Common myeloid progenitor, CD34-positive (primary cell): ENCODE measurements at places on chromosomes 2 and 18.

- no peak for DNase-seq
Measured at GRCh38 chr2:127530245-127531140, 4.2 kb upstream of the IWS1 start.

GRCh38 chr2:223082706-223083105 is 30.7 kb downstream of the KCNE4 start:
- no peak for DNase-seq

DNA sequence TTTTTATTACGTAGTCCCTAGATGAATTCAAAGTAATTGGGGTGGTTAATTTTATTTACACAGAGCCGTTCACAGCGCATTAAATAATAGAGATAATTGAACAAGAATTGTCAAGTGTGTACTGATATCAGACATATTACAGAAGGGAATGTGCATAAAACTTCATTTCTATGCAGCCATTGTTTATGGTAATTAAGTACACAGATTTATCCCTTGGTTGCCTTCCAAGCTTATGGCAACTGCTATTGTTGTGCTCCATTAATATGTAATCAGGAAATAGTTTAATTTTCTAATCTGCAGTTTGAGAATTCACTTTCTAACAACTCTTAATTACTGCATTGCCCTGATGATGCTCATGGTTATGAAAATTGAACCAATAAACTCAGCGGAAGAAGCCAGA is 47.3 kb upstream of the OTX1 start:
- no peak for DNase-seq

DNA sequence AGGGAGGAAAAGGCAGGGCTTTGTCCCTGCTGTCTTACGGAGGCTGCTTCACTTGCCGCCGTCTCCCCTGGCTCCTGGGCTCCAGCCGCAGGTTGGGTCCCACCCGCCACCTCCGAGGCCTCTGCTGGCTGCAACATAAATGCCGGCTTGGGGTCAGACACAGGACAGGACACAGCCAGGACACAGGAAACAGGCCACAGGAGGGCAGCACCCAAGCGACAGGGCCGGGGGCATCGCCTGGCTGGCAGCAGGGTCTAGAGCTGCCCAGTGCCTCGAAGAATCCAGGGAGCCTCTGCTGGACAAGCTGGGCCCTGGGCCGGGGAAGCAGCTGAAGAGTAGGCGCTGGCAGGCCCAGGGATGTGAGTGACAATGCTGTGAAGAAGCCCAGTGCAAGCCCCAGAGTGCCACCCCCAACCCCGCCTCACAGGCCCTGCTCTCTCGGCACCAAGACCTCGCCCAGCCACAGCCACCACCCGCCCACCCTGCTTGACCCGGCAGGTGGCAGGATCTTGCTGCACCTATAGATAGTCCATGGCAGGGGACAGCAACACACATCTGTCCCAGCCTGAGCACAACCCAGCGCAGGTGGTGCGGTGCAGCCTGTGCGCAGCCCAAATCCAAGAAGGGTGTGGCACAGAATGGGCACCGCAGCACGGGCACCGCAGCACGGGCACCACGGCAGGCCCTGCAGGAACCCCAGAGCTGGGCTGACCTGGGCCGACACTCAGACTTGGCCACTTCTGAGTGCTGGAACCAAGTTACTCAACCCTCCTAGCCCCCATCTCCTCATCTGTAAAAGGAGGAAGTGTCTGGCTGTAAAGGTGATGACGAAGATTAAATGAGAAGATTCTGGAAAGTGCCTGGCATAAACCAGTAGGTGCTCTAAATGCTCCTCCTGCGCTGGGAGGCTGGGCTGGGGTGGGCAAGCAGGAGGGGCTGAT is 55.6 kb downstream of the BIN1 start:
- DNase-seq = peak; percentile 51

- no peak for DNase-seq
Measured at GRCh38 chr2:197297266-197297665, 13.3 kb downstream of the ANKRD44 start.

DNA sequence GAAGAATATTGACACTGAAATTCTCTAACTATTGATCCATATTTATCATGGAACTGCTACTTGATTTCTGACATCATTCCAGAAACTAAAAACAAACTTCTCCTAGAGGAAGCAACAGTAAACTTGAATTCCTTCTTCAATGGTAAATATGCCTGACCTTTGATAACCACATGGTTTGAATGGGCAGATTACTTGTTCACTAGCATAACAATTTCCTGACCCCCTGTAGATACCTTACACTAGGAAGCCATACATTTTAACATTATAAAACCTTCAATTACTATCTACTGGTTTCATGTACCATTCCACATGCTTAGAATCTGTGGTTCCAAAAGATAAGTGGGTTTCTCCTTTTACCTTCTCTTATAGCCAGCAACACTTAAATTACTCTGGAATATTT is 36.5 kb upstream of the DSG1 start:
- no peak for DNase-seq

- DNase-seq = no peak
Measured at GRCh38 chr2:224320660-224321059, 81.2 kb downstream of the FAM124B start.

GRCh38 chr18:37219257-37219656 is 346.3 kb downstream of the CELF4 start:
- DNase-seq = no peak

DNA sequence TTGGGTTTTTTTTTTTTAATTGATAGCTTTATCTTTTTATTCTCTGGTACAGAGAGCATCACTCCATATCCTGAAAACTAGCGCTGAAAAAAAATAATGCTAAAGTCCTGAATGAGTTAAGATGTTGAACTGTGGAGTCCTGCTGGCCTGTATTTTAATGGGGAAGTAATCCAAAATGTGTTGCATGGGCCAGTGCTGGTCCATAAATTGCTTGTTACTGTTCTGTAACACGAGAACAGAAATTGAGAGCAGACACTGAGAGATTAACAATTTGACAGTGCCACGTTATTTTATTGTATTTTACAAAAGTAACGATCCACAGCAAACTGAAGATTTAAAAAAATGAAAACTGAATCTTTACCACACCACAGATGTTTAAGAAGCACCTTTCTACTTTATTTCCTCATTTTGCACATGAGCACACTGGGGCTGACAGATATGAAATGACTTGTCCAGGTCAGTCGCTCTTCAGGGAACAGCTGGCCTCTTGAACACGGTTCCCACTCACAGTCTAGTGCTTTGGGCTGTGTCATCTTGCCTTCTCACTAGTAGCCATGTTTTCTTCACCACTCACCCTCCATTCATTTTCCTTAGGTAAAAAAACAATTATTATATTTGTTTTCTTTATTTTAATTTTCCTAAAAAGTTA is 35.3 kb downstream of the ZCCHC2 start:
- DNase-seq = peak; percentile 46

DNA sequence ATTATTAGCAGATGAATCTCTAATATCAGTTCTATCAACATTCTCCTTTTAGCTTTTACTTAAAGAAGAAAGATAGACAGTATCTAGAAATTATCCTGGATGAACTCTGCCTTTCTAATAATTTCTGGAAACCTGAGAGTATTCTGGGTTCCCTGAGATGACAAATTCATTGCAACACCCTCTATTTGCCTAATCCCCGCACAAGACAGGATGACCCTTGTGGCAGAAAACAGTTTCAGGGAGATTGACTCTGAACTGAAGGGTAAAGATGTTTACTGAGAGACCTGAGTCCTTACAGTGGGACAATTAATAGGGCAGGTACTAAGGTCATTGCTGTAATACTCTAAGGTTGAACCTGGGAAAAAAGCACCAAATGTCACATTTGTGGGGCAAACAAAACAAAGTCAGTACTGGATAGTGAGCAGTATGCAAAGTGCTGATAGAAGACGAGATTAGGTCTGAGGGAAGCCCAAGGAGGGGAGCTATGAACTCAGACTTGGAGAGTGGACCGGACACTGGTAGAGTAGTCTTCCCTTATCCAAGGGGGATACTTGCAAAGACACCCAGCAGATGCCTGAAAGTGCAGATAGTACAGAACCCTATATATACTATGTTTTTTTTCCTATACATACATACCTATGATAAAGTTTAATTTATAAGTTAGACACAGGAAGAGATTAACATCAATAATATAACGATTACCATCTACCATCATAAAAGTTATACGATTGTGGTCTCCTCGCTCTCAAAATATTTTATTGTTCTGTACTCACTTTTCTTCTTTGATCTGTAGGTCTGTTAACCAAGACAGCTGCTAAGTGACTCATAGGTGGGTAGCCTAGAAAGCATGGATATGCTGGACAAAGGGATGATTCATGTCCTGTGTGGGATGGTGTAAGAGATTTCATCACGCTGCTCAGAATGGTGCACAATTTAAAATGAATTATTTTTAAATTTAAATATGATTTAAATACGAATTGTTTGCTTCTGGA is 148.3 kb upstream of the KLHL14 start:
- peak; percentile 15 for DNase-seq

DNA sequence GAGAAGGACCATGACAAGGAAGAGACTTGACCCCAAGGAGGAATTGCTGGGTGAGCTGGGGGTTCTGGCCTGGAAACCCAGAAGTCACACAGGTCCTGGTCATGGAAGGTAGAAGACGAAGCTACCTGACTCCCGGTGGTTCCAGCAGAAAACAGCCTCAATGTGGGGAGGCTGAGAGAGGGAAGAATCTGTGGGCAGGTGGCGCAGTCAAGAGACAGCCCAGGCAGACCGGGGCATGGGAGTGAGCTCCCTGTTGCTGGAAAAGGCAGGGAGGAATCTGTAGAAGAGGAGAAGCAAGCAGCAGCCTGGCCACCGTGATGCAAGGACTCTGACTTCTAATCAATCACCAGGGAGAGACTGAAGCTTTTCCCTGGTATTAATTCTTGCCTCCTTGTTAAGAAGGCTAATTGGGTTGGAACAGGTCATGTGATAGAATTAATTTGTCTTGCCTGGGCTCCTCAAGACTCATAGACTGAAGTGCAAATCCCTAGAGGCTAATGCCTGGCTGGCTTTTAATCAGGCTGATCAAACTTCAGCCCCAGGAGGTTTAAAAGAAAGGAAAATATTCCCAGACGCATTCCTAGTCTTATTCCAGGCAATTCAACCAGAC is 30.1 kb downstream of the CNGA3 start:
- no peak for DNase-seq

- DNase-seq = no peak
Measured at GRCh38 chr2:74366036-74366435, 14.1 kb downstream of the DCTN1 start.

DNA sequence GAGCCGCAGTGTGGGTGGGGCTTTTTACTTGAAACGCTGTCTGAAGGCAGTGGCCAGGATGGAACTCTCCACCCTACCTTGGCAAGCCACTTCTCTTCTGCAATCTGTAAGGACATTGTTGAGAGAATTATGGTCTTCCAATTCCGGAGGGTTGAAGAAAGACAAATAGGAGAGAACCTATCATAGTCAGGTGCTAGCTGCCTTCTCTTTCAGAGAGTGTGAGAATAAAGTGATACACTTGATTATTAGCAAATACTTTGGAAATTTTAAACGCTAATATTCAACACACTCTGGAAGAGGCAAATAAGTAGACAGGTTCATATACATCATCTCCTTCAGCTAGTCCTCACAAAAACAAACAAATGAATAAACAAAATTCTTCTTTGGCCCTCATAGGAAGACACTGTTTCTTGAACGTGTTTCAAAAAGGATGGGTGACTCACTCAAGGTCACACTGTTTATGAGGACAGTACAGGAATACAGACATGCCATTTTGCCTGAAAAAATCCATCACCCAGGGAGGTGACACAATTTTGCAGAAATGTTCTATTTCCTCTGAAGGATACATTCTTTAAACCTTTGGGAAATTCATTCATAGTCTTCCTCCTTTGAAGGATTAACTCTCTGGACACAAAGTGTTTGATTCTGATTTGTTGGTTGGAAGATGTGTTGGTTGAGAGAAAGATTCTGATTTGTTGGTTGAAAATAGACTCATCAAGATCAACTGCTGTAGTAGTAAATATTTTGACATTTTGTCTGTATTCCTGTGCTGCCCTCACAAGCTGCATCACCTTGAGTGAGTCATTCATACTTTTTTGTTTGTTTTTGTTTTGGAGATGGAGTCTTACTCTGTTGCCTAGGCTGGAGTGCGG is 2.2 kb upstream of the IL1RN start:
- DNase-seq = no peak

- no peak for DNase-seq
Measured at GRCh38 chr18:3119401-3120341, 100.1 kb downstream of the MYOM1 start.

- no peak for DNase-seq
Measured at GRCh38 chr2:217444932-217445331, 557.9 kb downstream of the TNS1 start.

GRCh38 chr2:175158894-175159293 is 9.1 kb downstream of the ATF2 start:
- DNase-seq = no peak

DNA sequence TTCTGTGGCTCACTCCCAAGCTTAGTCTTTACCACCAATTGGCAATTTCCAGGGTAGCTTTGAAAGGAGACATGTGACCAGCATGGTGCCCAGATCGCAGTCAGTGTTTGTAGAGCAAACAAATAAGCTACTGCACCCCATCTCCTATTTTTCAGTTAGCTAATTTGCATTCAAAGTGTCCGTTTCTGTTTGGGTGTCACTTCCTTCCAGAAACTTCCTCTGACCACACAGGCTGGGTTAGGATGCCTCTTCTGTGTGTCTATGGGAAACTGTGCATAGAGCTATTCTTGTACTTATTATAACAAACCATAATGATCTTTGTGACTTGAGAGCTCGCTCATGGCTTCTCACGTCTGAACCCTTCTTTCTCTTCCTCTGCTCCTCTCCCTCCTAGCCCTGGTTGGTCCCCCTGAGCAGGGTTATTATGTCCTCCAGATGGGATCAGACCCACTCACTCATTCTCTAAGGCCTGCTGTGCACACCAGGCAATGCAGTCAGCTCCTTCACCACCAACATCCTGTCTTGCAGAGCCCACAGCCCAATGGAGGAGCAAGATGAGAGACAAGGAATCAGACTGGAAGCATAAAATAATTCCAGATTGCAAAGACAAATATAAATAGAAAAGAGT is 101.2 kb upstream of the ALK start:
- DNase-seq = no peak

- DNase-seq = no peak
Measured at GRCh38 chr18:79257480-79257879, 138.2 kb upstream of the NFATC1 start.

GRCh38 chr18:32067375-32068167 is 24.1 kb upstream of the RNF138 start:
- DNase-seq = no peak

GRCh38 chr2:143948710-143949109 is 571.2 kb downstream of the ZEB2 start:
- no peak for DNase-seq

DNA sequence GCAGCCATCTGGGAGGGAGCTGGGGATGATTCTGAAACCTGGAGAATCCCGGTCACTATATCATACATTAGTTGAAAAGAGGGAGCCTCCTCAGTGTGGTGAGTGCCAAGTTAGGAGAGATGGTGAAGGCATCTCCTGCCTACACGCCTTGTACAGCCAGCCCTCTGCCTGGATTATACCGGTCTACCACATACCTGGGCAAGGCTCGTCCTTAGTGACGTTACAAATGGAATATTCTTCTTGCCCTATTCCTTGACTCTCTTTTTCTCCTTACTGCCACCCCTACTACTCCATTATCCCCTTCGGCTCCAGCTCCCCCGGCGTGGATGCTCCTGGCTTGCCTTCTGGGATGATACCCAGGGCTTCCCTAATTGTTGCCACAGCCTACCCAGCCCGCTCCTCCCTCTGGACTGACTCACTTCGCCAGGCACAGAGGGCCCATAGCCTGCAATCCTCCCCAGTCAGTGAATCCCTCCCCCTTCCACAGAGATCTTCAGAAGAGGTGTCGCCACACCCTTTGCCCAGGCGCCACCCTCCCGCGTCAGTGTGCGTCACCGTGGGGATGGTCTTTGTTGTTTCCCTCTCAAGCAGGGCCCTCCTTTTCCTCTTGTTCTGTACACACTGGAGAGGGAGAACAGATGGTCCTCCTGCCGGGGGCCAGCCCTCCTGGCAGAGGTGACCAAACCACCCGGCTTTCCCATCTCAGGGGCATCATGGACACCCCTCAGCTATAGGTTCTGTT is 115.2 kb upstream of the EPAS1 start:
- no peak for DNase-seq
